Stimulated activated CD4-positive, alpha-beta T cell treated with anti-CD3 and anti-CD28 coated beads, Interleukin-15, amount 100 ng/mL, for 1 hour (primary cell): ENCODE measurements at places on chromosomes 5 and 9.

- no peak for DNase-seq
Observed at GRCh38 chr5:65185468-65185867, 296.3 kb downstream of the ADAMTS6 start.

- no peak for DNase-seq
Observed at GRCh38 chr5:145987856-145988255, 51.5 kb downstream of the SH3RF2 start.

DNA sequence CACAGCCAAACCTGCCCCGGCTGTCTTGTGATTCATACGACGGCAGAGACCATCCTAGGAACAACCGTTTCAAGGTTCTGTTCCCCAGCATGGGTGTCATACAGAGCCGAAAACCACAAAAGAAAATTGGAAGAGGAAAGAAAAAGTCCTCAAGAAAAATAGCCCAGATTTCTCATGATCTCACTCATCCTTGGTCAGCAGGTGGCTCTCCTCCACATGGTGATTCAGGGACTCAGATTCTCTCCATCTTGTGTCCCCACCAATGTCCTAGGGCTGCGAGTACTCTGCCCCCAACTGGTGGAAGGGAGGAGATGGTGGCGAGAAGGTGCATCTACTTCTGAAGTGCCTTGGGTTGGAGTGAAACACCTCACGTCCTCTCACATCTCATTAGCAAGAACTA is 25.6 kb downstream of the PDZD2 start:
- DNase-seq, result no peak

- DNase-seq, result no peak
Observed at GRCh38 chr5:65213921-65214525, 267.7 kb downstream of the ADAMTS6 start.

- no peak for DNase-seq
Observed at GRCh38 chr5:1253456-1254105, 28.4 kb downstream of the SLC6A18 start.

DNA sequence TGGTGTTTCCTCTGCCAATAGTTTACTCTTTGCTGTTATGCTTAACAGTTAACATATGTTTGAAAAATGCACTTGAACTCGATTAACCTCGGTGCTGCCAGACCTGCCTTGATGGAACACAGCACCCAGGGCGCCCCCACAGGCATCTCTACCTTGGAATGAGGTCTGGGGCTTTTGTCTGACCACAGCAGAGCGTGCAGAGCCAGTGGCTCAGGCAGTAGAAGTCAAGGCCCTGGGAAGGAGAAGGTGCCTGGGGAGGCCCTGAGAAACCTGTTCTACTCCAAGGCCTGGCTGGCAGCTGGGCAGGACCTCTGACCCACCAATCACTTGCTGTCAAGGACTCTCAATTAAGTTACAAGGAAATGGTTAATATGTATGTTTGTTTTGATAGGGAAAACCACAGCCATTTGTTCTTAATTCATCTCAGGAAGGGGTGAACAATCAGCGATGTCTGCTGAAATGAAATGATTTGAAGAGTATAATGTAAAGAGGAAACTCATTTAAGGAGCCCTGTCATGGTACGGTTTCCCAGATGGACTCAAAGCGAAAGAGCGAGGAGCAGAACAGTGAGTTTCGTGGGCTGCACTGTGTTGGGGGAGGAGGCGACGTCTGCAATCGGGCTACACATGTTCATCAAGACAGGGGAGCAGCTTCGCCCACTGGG is 21.9 kb downstream of the MACROH2A1 start:
- no peak for DNase-seq

DNA sequence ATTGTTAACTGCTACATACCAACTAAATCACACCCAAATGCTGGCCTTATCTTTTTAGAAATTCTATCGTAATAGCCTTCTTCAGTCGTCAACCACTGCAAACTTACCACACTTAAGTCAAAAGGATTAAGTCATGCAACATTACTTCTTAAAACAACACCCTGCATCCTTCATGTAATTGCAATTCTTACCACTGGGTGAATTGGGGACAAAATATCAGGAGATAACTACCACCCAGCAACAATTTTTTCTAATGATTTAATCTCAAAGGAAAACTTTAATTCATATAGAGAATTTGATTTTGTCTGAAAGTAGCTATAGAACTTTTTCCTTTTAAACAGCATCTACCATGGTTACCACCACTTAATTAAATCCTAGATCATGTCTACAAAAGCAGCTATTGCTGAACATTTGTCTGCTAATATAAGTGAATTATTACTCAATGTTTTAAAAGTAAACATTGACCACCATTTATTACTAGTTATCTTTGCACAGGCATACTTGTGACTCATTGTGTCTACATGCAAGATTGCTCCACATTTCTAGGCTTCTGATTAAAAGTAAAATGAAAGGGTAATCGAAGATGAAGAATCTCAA is 10.5 kb downstream of the MLLT3 start:
- DNase-seq, result no peak

- DNase-seq, result no peak
Observed at GRCh38 chr9:99966716-99967115, 60.3 kb downstream of the STX17 start.

DNA sequence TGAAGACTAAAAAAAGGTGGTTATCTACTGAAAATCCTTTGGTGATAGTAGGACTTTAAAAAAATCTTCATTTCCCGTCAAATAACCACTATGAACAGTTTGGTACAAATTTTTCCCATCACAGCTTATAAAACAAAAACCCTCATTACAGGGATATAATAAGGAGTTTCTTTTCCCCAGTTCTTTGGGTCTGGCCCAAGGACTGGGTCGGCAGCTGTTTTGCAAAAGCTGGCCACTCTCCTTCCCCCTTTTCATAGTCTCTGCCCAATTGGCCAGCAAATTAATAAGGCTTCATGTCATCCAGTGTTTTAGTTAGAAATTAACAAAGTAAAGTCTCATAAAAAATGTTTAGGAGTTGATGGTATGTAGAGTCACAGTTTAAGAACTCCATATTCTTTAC is 47.0 kb upstream of the PDE8B start:
- DNase-seq, result no peak

GRCh38 chr9:33186457-33187168 is 19.5 kb upstream of the B4GALT1 start:
- no peak for DNase-seq

- DNase-seq, result no peak
Observed at GRCh38 chr9:28718226-28718625, 1144.9 kb upstream of the C9orf72 start.

- DNase-seq, result no peak
Observed at GRCh38 chr9:18071651-18072060, 402.3 kb upstream of the ADAMTSL1 start.

GRCh38 chr5:174352681-174353080 is 307.2 kb downstream of the NSG2 start:
- DNase-seq, result no peak

DNA sequence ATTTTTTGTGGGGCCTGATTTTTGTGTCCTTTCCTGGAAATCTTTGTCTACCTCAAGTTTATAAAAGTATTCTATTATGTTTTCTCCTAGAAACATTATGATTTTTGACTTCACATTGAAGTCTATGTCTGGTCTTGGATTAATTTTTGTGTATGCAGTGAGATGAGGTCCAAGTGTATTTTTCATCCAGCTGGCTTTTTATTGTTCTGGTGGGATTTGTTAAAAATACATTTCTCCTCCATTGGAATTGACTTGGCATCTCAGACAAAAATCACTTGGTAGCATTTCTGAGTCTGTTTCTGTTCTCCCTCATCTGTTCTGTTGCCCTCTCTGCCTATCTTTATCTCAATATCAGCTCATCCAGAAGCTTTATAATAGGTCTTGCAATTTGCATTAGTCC is 109.0 kb downstream of the IRX1 start:
- DNase-seq, result no peak

GRCh38 chr5:3417376-3417943 is 178.2 kb upstream of the IRX1 start:
- no peak for DNase-seq

DNA sequence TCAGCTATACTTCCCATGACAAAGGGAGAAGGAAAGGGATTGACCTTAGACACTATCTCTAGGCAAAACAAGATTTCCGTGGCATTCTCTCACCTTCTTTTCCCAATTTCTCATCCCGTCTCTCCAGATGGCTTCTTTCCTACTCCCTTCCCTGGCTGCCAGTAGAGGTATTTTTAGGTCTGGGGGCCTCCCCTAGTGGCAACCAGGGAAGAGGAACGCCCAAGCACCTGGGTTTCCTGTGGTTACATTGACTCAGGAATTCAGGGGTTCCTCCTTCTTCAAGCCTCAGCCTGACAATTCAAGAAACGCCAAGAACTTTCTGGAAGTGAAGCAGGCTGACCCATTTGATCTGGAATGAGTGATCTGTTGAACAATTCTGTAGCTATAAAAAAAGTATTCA is 111.5 kb upstream of the OSMR start:
- no peak for DNase-seq

DNA sequence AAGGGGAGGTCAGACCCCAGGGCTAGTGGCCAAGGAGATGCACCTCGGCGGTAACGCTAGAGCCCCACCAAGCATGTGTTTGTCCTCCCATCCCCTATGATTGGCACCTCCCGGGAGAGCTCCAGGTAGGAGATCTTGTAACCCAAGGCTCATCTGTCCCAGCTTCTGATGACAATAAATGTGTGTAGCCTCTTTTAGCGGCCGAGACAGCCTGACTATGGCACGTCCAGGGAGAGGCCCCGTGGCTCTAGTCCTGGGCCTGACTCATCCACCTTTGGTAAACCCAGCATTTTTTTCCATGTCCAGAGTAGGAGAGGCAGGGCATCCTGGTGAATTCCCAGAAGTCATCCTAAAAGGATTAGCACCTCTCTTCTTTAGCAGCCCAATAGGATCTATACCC is 39.2 kb downstream of the IRF1 start:
- no peak for DNase-seq

GRCh38 chr5:139049780-139050179 is 148.4 kb downstream of the SIL1 start:
- no peak for DNase-seq

DNA sequence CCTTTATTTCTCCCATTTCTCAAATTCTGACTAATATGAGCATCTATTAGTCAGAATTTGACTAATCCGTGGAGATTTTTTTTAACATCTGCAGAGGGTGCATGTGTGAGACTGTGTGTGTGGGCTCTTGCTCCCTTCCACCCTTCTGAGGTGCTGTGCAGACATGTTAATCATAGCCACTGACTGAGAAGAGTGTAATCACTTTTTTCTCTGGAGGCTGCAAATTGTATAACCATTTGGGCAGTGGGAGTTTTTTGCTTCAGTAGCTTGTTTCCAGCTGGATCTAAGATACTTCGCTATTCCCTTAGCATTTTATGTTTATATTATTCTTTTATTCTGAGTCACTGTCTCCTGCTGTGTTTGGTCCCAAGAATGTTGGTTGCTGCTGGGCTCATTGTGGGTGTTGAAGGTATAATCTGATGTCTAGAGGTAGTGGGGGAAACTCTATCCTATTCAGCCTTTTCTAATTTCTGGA is 66.2 kb downstream of the ARHGEF28 start:
- no peak for DNase-seq

DNA sequence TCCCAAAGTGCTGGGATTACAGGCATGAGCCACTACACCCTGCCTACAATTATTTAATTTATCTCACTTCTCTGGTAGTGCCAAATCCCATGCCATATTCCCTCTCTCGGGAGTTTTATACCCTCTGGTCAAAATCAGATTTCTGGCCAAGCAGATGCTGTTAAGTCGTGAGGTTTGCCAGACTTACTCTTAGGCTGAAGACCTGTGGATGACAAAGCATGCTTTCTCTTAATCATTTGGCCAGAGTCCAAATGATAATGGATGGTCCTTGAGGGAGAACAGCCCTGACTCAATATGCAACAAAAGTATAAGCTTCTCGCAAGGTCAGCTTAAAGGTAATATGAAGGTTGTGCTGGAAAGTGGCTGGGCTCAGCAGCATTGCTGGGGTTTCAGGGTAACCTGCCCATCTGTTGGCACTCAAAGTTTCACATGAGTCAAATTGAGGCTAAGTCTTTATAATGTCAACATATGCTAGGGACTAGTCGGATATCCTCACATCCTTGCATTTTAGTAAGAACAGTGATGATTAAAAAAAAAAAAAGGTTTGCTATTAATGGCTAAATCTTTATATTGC is 280.1 kb downstream of the KIF4B start:
- no peak for DNase-seq

GRCh38 chr5:136037001-136037705 is 8.4 kb downstream of the TGFBI start:
- DNase-seq, result no peak

- no peak for DNase-seq
Observed at GRCh38 chr9:78691542-78691941, 394.6 kb downstream of the PSAT1 start.

DNA sequence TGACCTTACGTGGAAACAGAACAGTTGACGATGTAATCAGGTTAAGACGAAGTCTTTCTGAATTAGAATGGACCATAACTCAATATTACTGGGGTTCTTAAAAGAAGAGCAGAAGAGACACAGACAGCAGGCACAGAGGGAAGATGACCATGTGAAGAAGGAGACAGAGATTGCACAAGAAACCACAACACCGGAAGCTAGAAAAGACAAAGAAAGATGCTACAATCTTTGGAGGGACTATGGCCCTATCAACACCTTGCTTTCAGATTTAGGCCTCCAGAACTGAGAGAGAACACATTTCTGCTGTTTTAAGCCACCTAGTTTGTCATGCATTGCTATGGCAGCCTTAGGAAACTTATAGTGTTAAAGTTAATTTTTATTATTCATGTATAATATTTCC is 27.1 kb downstream of the CDH9 start:
- DNase-seq, result no peak

- no peak for DNase-seq
Observed at GRCh38 chr5:165622864-165623536, 2117.6 kb downstream of the MAT2B start.

DNA sequence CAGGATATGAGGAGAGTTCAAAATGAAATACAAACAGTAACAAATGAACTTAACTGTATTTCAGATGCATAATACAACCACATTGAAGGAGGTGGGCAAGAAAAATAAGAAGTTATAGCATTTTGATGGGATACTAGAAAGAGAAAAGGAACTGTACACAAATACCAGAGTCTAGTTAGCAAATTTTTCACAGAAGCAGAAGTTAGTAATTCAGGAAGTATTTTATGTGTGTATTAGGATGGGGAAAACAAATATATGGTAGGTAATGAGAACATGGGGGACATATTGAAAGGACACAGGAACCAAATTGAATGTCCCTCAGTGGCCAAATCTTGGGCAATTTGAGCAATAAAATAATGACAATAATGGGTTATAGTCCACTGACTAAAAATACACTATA is 18.4 kb downstream of the GM2A start:
- no peak for DNase-seq

DNA sequence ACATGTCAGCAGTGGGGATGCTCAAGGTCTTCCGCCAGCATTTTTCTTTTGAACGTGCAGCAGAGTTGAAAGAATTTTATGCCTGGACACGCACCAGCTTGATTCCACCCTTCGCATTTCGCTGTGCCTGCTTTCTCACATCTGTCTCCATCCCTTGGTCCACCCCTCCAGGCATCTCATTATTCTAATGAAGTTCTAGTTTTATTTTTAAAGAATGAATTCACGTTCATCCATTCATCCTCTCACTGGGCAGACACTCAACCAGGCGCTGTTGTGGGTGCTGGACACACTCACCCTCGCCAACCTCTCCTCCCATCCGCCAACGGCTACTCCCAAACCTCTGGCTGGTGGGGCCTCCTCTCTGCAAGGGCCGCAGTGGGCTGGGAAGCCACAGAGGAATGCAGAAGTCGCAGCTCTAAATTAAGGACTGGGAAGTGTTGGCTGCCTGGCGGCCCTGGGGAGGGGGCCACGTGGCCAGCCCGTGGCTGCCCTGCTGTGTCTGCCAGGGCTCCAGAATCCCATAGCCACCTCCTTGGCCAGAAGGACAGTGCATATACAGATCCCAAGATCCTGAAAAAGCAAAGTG is 6.7 kb downstream of the SUSD3 start:
- no peak for DNase-seq
